Stimulated activated CD8-positive, alpha-beta memory T cell treated with anti-CD3 and anti-CD28 coated beads, Interleukin-15, amount 100 ng/mL, for 24 hours (primary cell): ENCODE measurements at places on chromosomes 1 and 21.

DNA sequence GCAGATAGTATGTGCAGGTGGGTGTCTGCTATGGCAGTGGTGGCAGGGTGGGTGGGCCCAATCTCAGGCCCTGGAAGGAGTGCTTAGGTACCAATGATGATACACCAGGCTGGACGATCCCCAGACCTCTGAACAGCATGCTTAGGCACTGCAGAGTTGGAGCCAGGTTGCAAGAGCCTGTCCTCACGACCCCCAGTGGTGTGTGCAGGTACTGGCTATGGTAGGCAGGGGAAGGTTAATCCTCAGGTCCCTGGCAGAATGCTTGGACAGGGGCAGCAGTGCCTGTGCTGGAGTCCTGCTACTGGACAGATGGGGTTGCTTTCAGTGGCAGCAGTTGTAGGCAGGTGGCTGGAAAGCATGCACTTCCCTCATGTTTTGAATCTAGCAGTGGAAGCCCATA, 100.5 kb upstream of the NEK7 start:
- DNase-seq, result no peak

GRCh38 chr1:237685551-237685950, 205.2 kb downstream of the ZP4 start:
- DNase-seq, result no peak

DNA sequence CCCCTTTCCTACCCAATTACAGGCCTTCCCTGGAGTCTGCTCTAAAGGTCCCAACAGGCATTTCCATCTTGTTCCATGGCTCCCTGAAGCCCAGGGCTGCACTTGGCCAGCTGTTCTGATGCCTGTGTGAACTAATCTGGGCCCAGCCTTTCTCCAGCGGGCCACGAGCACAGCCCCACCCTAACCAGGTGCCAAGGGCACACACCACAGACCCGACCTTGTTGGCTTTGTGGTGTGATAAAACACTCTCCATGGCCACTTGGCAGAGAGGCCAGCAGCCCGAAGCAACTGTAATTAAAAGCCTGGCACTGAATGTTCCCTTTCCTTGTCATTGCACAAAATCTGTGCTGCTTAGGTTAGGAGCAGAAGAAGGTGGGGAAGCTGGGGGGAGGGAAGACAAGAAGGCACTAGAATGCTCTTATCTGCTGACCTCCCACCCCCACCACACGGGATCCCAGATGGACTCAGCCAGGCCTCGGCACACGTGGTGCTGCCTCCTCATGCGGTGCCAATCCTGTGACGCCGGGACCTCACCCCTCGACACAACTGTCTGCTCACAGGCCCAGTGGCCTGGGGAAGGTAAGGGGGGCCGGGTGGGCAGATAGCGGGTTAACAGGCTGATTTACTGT, 9.9 kb downstream of the HCRTR1 start:
- DNase-seq, result no peak

DNA sequence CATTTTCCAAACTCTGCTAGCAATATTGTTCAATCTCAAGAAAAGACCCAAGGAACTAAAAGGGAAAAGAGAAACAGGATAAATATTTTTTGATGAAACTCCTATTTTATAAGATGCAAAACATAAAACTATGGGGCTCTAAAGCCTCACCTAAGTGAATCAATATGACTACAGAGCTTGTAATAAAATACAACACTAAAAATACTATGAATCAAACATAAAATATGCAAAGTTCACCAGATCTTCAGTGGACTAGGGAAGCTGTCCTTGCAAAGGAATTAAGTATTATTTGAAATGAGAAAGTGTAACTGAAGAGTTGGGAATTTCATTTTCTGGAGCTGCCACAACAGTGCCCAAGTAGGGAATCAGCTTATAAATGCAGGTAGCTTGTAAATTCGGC, 124.5 kb downstream of the CRB1 start:
- no peak for DNase-seq

GRCh38 chr1:33349778-33350610, 29.1 kb upstream of the A3GALT2 start:
- DNase-seq, result peak; percentile 62

DNA sequence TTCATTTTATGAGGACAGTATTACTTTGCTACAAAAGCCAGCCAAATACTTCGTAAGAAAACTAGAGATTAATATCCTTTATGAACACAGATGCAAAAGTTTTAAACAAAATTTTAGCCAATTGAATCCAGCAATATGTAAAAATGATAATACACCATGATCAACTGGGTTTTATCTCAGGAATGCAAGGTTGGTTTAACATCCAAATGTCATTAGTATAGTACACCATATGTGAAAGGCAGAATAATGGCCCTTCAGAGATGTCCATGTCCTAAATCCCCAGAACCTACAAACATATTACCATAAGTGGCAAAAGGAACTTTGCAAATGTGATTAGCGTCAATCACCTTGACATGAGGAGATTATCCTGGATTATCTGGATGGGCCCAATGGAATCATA, 16.7 kb upstream of the KCNJ6 start:
- no peak for DNase-seq

DNA sequence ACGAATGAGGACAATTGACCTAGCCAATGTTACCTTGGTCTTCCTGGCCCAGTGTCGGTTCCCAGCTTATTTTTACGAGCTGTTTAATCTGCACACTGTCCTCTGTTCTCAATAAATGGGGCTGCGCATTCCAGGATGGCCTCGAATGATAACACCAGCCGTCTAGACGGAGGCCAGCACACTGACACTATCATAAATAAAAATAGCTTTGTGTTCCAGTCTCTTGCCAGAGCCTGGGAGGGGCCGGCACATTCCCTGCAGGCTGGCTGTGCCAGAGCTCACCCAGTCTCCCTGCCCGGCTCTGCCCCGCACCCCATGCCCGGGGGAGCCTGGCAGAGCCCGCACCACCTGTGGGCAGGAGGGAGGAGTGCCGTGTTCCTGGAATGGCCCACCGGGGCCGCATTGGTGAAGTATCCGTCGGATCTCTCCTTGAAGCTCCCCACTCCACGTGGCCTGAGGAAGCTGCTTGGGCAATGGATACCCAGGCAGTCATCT, 92.1 kb downstream of the SPSB1 start:
- DNase-seq, result no peak

DNA sequence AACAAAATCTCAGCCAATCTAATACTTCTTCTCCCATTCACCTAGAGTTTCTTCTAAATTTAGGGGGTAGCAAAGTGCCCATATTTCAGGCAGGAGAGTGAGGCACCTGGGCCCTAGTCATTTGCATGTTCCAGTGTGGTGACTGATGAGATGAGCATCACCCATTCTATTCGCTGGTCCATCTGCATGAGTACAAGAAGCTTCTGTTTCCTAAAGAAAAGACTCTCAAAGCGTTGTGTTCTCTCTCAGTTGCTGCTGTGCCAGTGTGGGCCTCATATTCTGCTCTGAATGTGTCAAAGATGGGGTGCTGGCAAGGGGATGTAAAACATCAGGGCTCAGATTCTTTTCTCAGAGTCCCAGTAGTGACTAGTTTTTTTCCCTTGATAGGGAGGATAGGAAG, 16.1 kb upstream of the DPYD start:
- no peak for DNase-seq

GRCh38 chr1:42259059-42259738, 75.8 kb downstream of the FOXJ3 start:
- no peak for DNase-seq

- DNase-seq, result no peak
These were observed 23.0 kb upstream of the PLEKHA6 start for GRCh38 chr1:204382714-204383083.

DNA sequence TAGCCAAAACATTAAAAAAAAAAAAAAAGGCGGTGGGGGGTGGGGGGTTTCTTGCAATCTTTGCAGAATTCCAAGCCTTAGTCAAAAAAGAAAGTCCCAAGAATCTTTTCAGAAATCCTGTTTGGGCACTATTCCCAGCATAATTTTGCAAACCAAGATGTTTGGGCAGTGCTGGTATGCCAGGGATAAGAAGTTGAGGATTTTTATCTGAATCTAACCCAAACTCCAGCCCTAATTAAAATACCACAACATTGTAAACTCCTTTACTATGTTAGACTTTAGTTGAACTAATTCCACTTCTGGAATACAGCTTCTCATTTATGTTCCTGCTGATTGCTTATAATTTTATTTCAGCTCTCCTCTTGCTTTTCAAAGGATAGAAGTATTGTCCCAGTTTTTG, 504.1 kb upstream of the ADGRL2 start:
- DNase-seq, result no peak

DNA sequence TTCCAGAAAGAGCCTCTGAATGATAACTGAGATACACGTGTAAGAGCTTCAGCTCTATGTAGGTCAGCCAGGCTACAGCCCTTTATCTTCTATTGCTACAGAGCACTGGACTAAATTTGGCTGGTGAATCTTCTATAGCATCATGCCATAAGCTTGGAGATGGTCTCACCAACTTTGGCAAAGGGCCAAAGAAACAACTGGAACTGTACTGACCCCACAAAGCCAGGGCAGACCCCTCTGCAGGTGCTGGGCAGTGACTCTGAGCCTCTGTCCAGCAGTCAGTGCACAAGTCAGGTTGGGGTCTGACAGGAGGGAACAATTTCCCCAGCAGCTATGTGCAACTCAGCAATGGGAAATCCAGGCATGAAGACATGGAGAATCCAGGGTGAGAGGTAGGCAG, 57.8 kb upstream of the NFASC start:
- no peak for DNase-seq

DNA sequence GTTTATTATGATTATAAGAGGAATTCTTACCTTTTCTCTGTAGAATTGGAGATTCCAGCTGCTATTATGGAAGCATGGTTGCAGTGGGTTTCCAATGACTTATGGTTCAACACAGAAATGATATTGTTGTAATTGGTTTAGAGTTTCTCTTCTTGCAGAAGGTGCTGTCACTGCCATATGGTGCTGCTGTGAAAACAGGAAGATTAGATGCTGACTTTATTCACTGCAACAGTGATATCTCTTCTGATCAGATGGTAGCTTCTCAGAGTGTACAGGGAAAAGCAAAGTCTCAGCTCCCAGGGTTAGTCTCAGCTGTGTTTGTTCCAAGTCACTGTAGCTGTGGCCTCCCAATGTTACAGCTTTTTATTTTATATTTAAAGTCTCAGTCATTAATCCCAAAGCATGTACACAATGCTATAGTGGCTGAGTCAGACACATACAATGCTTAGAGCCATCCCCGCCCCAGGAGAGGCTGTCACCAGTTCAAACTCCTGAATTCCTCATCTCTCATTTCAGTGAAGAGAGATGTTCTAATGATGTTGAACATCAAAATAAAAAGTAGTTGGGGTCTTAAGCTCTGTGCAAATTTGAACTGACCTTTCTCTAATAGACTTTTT, 42.7 kb upstream of the RGS2 start:
- no peak for DNase-seq

DNA sequence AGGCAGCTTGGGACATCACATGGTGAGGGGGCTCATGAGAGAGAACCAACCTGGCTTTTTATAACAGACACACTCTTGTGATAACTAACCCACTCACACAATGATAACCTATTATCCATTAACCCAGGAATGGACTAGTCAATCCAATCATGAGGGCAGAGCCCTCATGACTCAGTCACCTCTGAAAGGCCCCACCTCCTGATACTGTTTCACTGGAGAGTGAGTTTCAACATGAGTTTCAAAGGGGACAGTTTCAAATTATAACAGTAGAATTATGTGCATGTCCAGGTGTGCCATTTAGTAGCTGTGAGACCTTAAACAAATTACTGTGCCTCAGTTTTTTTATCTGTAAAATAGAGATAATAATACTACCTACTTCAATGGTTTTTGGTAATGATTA, 47.6 kb upstream of the PPP2R5A start:
- no peak for DNase-seq

GRCh38 chr21:44618909-44619308, 7.0 kb downstream of the KRTAP10-8 start:
- DNase-seq, result no peak

DNA sequence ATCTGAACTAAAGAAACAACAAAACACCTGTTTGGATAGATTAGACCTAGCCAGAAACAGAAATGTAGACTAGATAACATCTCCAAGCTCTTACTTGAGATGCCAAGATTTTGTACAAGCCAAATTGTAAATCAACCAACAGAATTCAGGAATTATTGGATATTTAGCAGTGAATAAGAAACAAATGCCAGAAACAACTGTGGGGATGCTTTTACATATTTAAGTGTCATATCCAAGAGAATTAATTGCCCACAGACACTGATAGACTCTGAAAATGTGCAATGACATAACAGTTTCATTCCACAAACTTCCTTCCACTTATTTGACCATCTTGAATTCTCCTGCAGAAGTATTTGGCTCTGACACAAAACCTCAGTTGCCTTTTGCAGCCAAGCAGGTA, 92.3 kb downstream of the SGIP1 start:
- DNase-seq, result no peak

DNA sequence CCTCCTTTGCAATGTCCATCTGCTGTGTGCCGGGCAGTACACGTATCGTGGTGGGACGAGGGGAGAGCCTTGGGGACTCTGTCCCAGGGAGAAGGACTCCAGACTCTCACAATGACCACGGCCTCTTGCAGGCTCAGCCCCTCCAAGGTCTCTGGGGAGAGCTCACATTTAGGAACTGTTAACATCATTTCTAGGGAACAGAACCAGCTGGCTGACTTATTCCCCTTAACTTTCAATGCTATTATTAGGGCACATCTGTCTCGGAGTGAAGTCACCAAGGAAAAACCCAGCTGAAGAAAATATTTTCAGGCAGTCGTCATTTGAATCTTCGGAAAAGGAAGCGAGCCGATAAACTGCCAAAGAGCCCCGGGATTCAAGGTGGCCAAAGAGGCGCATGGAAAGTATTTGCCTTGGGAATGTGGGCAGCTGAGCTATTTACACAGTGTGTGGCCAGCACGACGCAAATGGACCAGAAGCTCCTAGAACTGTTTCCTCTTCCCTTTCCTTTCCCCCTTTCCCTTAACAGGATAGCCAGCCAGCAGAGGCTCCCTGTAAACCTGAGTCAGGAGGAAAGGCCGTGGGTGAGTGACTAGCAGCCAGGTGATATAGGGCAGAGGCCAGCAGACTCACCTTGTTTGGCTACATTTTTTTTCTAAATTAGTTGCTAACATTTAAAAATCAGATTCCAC, 74.5 kb downstream of the ITPKB start:
- no peak for DNase-seq

GRCh38 chr1:47440599-47441081, 2.8 kb downstream of the FOXD2 start:
- DNase-seq, result no peak

DNA sequence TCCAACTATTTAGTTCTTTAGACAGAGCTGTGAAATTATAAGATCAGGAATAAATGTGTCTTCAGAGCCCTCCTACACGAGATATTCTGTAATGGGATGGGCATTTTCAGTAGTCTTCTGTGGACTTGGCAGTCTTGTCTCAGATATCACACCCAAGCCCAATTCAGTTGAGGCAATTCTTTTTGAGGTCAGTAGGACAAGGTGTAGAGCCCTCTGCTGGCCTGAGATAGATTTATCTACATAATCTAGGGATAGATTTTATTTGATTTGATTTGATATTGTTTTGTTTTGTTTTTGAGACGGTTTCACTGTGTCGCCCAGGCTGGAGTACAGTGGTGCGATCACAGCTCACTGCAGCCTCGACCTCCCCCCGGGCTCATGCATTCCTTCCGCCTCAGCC, 77.5 kb downstream of the FMN2 start:
- no peak for DNase-seq

GRCh38 chr1:55064861-55065263, 25.5 kb downstream of the PCSK9 start:
- no peak for DNase-seq

GRCh38 chr1:17728123-17728712, 26.9 kb upstream of the ACTL8 start:
- DNase-seq, result no peak

- DNase-seq, result no peak
These were observed 40.6 kb downstream of the CHRM3 start for GRCh38 chr1:239426821-239427475.

GRCh38 chr1:98969798-98970490, 34.7 kb downstream of the PLPPR5 start:
- no peak for DNase-seq
